Body of pancreas (tissue), 4 donors: ENCODE measurements at places on chromosomes 11 and 22. TPM values are rescaled to one million over a fixed set of nuclear protein-coding genes. Genes with fewer than 3 reads are reported as not detected.

DNA sequence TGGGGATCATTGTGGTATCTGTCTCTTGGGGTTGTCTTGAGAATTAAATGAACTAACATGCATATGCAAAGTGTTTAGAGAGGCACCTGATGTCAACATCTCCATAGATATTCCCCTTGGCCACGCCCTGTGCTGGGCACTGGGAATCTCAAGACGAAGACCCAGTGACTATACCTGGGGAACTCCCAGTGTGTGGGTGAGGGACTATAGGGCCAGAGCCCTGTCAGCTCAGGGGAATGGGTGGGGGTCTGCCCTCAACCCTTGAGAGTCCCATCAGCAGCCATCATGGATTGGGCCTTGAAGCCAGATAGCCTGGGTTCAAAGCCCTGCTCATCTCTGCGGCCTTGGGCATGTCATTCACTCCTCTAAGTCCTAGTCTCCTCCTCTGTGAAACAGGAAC, 21.6 kb upstream of the LMO1 start:
- DNase-seq, result no peak
- H3K4me3 ChIP-seq, result no peak overlapping the region
- H3K27me3 ChIP-seq, result no peaks in the 10 kb centered on the region
- H3K4me1 ChIP-seq, result peaks cover 6% of the 10 kb centered on the region

GRCh38 chr22:49380828-49381114, 446.9 kb downstream of the BRD1 start:
- H3K27ac ChIP-seq, result no peak overlapping the region
- no peaks in the 10 kb centered on the region for H3K4me1 ChIP-seq
- H3K36me3 ChIP-seq, result no peaks in the 10 kb centered on the region
- H3K27me3 ChIP-seq, result no peaks in the 10 kb centered on the region
- DNase-seq, result no peak

- H3K4me1 ChIP-seq, result no peaks in the 10 kb centered on the region
- H3K27me3 ChIP-seq, result no peaks in the 10 kb centered on the region
- H3K4me3 ChIP-seq, result no peak overlapping the region
- H3K27ac ChIP-seq, result no peak overlapping the region
- H3K36me3 ChIP-seq, result peaks cover 8% of the 10 kb centered on the region
- DNase-seq, result no peak
Measured at GRCh38 chr22:40021401-40022000, 26.7 kb downstream of the FAM83F start.

The SLC22A9 gene
- total RNA-seq, result not detected

DNA sequence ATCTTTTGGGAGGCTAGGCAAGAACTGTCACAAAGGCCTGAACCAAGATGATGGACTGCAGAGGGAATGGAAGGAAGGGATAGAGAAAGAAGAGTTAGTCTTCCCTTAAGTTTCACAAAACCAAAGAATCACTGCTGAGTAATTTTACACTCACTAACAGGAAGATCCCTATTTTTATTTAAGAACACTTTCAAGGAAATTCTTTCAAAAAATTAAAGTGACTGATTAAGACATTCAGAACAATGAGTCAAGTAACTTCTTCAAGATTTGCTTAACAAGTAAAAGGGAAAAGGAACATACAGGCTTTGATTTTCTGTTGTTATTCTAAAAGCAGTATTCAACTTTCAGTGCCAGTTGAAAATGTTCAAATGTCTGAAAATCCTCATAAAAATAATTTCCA, 3.1 kb downstream of the PITPNB start:
- DNase-seq, result no peak
- no peaks in the 10 kb centered on the region for H3K27me3 ChIP-seq
- H3K27ac ChIP-seq, result no peak overlapping the region
- no peaks in the 10 kb centered on the region for H3K36me3 ChIP-seq
- H3K4me1 ChIP-seq, result peaks cover 63% of the 10 kb centered on the region

The SAA4 gene
- total RNA-seq, result not detected

- no peaks in the 10 kb centered on the region for H3K36me3 ChIP-seq
- H3K27ac ChIP-seq, result no peak overlapping the region
- no peak overlapping the region for H3K4me3 ChIP-seq
- no peak for DNase-seq
- H3K4me1 ChIP-seq, result peaks cover 21% of the 10 kb centered on the region
- no peaks in the 10 kb centered on the region for H3K27me3 ChIP-seq
Measured at GRCh38 chr11:35115688-35116030, 23.3 kb upstream of the CD44 start.

The OR5T2 gene
- not detected for total RNA-seq
